Foreskin keratinocyte (primary cell): ENCODE measurements at places on chromosomes 4 and X. TPM values are rescaled to one million over a fixed set of nuclear protein-coding genes. Genes with fewer than 3 reads are reported as not detected.

The USP53 gene
- 22.7 and 24.5 TPM in 2 replicates for total RNA-seq

The GAGE12G gene
- not detected in 2 replicates for total RNA-seq

The GPC3 gene
- 0.10 and 0.11 TPM in 2 replicates for total RNA-seq

The ZAR1 gene
- not detected in 2 replicates for total RNA-seq

The ADAMTS3 gene
- 0.27 and 0.49 TPM in 2 replicates for total RNA-seq

The P2RY10 gene
- not detected in 2 replicates for total RNA-seq

The SSX4B gene
- total RNA-seq: not detected in 2 replicates

The TMEM47 gene
- 0.03 and 0.04 TPM in 2 replicates for total RNA-seq

The FHDC1 gene
- total RNA-seq: 2.3 and 4.4 TPM in 2 replicates

The REST gene
- 30.4 and 35.4 TPM in 2 replicates for total RNA-seq

The MAP7D2 gene
- 3.5 and 4.2 TPM in 2 replicates for total RNA-seq

The KLHL2 gene
- 14.0 and 16.7 TPM in 2 replicates for total RNA-seq
